ENCODE measurements at places on chromosomes 1 and 21.

DNA sequence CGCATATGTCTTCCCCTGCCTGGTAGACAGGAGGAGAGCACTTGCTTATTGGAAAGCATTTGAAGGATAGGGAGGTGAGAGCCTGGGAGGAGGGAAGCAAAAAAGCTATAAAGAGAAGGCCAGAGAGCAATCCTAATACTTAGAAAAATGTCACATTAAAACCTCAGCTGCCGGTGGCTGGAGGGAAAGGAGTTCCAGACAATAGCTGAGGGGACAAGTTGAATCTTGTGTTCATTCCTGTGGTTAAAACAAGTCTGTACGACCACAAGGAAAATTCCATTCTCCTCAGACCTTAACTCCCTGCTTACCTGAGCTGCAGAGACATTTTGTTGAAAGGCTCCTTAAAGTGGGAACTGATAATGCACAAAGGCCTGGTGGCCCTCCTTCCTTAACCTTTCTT is 218.8 kb upstream of the CAMK1G start:
- no peak for DNase-seq

DNA sequence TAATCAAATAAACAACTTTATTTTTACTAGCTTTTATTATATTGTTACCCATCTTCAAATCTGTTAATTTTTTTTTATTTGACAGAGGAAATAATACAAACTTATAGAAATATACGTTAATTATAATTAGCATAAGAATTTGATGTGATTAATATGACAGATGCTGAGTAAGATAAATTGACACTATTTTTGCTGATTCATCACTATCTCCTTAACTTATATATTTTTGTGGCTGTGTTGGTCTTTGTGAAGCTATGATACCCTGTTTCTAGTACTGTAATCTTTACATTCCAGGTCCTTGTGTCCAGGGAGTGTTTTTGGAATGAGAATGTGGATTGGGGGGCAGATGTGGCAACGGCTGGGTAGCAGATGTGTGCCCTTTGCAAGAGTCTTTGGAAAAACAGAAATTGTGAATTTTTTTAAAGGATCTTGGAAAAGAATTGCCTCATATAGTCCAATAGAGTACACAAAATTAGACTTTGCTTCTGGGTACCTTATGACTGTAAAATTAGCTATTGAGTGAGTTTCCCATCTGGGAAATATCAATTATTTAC is 102.6 kb downstream of the KCNK2 start:
- DNase-seq, result no peak

- no peak for DNase-seq
Measured at GRCh38 chr1:166184897-166185296, 18.1 kb upstream of the FAM78B start.

DNA sequence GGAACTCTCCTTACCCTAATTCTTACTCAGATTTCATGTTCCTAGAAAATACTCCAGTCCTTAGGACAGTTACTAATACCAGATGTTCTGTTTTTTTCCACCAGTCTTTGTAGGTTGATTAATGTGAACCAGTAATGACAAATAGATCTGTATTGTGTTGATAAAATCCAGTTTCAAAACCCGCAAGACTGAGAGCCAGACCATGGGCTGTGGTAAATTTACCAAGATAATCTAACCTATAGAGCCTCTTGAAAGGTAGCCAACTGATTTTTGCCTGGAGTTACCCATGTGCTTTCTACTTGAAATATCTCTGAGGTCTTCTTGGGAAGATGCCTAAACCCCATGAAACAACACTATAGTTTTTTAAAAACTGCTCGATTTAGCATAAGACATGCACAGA is 46.5 kb upstream of the CDC7 start:
- no peak for DNase-seq

- no peak for DNase-seq
Measured at GRCh38 chr1:94456736-94457135, 38.5 kb downstream of the ABCD3 start.

- DNase-seq, result no peak
Measured at GRCh38 chr1:154546264-154547063, 12.0 kb downstream of the UBE2Q1 start.

GRCh38 chr1:222171005-222171404 is 376.9 kb downstream of the HHIPL2 start:
- no peak for DNase-seq

DNA sequence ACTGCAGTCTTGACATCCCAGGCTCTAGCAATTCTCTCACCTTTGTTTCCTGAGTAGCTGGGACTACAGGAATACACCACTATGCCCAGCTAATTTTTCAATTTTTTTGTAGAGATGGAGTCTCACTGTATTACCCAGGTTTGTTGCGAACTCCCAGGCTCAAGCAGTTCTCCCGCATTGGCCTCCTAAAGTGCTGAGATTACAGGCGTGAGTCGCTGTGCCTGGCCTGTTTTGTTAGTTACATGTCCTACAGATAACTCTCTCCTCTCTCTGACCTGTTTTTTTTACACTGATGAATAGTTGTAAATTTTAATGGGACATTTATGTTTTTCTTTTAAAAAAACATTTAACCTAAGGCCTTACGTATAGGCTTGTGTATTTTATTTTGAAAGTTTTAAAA is 19.8 kb downstream of the PTBP2 start:
- DNase-seq, result no peak

GRCh38 chr1:151504759-151505158 is 6.4 kb upstream of the CGN start:
- no peak for DNase-seq

- no peak for DNase-seq
Measured at GRCh38 chr1:221509575-221510355, 232.1 kb downstream of the DUSP10 start.

DNA sequence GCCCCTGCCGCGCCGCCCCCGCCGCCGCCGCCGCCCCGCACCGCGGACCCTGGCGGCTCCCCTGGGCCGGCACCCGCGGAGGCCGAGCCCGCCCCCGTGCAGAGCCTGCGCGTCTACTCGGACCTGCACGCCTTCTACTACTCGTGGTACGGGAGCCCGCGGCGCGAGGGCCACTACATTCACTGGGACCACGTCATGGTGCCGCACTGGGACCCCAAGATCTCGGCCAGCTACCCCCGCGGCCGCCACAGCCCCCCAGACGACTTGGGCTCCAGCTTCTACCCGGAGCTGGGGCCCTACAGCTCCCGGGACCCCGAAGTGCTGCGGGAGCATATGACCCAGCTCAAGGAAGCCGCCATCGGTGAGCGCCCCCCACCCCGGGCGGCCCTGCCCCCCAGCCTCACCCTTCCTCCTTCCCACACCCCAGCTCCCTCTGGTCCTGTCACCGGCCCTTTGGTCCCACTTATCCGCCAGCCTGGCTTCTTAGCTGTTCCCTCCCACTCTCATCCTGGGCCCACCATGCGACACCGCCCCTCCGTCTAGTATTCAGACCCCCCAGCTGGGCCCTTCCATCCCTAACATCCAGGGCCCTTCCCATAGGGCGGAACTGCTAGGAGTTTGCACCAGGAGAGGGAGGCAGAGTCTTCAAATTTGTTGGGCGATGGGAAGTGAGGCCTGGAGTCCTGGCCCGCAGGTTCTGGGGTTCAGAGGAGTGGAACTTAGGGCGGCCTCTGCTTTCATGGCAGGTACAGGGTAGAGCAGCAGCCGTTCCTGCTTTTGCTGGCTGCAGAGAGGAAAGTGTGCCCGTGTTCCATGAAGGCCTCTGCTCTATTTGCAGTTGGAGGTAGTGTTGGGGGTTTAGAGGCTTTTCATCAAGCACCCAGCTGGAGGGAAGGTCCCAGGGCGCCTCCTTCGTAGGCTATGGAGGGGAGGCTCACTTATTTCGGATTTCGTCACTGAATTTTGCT is 1.0 kb downstream of the MANEAL start:
- no peak for DNase-seq

DNA sequence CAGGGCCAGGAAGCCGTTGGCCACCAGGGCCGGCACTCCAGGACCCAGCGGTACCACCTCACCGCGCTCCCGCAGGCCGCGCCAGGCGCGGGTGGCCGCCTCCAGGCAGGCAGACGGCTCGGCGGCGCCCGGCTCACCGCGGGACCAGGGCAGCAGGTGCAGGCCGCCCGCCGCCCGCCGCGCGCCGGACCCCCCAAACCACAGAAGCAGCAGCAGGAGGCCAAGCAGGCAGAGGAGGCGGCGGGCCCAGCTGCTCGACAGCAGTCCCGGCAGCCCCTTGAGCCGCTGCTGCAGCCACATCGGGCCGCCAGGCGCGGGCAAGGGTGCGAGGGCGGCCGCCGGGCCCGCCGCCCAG is 312 bp downstream of the KIAA2013 start:
- no peak for DNase-seq

- no peak for DNase-seq
Measured at GRCh38 chr1:52192436-52192835, 50.5 kb downstream of the ZFYVE9 start.

GRCh38 chr1:242800521-242800920 is 276.0 kb upstream of the PLD5 start:
- DNase-seq, result no peak

- no peak for DNase-seq
Measured at GRCh38 chr1:217494767-217495166, 136.1 kb downstream of the GPATCH2 start.

GRCh38 chr1:87733386-87733785 is 404.7 kb downstream of the LMO4 start:
- DNase-seq, result no peak

DNA sequence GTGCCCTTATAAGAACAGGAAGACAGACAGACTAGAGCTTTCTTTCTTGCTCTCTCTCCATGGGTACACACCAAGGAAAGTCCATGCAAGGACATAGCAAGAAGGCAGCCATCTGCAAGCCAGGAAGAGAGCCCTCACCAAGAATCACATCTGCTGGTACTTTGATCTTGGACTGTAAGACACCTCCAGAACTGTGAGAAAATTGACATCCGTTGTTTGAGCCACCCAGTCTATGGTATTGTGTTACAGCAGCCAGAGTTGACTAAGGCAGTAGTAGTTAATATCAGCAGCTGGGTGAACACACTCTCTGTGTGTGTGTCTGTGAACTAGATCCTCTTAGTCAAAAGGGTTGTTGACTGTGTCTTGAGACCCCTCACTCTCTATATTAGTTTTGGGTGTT is 53.8 kb upstream of the PPP2R5A start:
- DNase-seq, result no peak

- no peak for DNase-seq
Measured at GRCh38 chr1:230788561-230789275, 41.5 kb downstream of the CAPN9 start.

DNA sequence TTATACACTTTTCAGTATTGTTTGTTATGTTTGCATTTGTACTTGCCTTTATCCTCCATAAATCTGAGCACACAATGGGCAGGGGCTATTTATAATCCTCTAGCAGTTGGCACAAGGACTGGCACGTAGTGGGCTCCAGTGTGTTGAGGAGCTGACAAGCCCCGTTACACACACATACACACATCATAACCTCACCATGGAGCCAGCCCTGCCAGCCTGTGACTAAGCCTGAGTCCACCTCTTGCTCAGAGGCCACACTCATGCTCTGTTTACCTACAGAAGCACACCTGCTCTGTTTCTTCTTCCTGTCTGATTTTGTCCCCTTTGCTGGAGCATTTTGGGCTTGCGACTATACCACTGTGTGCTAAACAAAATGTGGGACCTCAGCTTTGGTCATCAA is 64.5 kb upstream of the SPATA6 start:
- no peak for DNase-seq

DNA sequence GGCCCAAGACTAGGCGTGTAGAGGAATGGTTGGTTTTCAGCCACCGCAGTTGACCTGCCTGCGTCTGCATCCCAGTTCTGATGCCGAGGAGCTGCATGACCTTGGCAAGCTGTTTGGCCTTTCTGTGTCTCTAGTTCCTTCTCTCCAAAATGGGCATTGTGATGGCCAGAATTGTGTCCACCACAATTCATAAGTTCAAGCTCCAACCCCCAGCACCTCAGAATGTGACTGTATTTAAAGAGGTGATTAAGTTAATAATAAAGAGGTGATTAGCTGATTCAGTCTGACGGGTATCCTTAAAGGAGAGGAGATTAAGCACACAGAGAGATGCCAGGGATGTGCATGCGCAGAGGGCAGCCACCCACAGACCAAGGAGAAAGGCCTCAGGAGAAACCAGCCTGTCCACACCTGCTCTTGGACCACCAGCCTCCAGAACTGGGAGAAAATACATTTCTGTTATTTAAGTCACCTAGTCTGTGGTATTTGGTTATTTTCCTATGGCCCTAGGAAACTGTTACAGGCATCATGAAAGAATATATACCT is 28.5 kb downstream of the MAB21L3 start:
- no peak for DNase-seq

GRCh38 chr1:238221738-238222137 is 331.0 kb upstream of the ZP4 start:
- DNase-seq, result no peak

DNA sequence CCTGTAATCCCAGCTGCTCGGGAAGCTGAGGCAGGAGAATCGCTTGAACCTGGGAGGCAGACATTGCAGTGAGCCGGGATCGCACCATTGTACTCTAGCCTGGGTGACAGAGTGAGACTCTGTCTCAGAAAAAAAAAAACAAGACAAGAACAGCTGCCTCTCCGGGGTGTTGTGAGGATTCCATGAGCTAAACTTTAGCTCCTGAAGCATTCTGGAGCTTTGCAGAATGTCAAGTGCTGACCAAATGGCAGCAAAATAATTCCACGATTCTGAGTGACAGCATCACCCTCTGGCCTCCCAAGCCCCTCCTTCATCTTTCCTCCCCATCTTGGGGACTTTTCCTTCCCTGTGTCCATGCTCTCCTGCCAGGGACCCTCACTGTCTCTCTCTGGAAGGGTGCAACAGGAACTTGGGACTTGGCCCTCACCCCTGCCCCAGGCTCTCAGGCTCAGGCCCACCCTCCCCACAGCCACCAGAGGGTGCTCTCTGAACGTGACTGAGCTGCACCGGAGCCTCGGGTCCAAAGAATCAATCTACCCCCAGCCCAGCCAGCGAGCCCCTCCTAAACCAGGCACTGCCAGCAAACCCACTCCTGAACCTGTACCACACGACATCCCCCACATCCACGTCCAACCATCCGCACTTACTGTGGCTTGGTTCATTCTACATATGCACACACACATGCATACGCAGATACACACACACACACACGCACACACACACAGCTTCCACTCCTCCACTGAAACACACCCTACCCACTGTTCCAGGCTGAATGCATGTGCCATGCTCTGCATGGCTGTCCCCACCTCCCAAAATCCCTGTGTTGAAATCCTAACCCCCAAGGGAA is 45.7 kb downstream of the ACOT7 start:
- no peak for DNase-seq

- no peak for DNase-seq
Measured at GRCh38 chr1:226541631-226542622, 6.6 kb upstream of the STUM start.

DNA sequence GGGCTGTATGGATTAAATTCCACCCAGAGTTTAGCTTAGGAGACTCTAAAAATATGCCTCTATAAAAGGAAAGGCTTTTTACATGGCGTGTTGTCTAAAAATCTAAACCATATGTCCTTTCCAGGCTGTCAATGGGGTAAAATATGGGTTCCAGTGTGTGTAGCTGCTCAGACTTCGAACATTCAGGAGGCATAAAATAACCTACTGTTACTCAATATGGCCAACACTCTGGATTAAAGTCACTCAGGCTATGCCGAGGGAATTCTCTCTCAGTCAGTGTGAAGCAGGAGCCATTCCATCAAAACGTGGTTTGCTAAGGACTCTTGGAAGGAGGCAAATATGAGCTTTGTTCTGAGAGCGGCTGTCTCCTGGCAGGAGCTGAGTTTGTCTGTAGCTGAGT is 135.3 kb downstream of the RUNX1 start:
- no peak for DNase-seq
